Neural crest cell (in vitro differentiated cells): ENCODE measurements at places on chromosomes 5 and 9.

DNA sequence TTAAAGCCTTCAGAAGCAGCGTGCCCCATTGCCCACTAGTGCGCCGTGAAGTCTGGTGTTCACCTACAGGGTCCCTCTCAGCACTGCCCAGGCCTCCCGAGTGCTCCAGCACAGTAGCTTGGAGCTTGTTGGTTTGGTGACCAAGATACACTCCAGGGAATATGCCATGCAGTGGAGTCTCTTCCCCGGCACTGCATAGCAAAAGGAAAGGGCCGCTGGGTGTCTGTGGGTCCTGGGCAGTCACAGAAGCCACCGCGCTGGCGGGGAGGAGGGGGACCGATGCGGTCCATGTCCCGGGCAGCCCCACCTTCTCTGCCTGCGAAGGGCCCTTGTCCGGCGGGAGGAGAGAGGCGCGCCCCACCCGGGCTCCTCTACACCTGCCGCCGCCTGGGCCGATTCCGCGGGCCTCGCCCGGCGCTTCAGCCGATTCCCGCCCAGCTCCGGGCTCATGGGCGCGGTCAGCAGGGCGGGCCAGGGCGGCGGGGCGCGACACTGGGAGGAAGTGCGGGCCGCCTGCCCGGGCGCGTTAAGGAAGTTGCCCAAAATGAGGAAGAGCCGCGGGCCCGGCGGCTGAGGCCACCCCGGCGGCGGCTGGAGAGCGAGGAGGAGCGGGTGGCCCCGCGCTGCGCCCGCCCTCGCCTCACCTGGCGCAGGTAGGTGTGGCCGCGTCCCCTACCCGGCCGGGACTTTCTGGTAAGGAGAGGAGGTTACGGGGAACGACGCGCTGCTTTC, at the start of gene SYK:
Gene SYK (plus strand): TSS at position 579 of the 732 bp plus-strand sequence. CDS start 42,080 bp downstream, outside the sequence.
- no peak for DNase-seq

GRCh38 chr9:87405677-87406542, 91.8 kb upstream of the DAPK1 start:
- no peak for DNase-seq

DNA sequence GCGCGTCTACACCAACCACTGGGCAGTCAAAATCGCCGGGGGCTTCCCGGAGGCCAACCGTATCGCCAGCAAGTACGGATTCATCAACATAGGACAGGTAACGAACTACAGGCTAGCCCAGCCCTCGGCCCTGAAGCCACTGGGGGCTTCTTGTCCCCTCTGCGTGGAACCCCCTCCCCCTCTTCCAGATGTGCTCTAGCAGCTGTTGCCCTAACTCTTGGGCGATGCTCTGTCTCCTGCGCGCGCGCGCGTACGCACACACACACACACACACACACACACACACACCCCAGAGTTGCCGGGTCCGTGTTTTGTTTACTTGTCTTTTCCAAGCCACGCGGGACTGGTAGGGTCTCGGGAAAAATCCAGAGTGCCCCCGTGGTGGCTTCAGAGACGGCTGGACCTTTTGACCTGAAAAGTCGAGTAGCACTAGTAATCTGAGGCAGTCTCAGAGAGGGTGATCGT, 836 bp downstream of the PCSK5 start:
- DNase-seq = peak; percentile 12

- peak; percentile 43 for DNase-seq
Measured at GRCh38 chr5:157328277-157328912, 62.5 kb downstream of the CYFIP2 start.

DNA sequence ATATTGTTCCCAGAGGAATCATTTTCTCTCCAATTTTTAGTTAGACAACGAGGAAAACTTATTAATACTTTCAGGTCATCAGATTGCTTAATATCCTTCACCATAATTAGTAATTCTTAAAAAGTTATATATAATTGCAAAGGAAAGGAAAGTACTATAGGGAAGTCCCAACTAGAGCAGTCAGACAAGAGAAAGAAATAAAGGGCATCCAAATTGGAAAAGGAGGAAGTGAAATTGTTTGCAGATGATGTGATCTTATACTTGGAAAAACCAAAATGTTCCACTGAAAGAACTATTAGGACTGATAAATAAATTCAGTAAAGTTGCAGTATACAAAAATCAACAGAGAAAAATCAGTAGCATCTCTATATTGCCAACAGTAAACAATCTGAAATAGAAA, 223.5 kb upstream of the MEF2C start:
- DNase-seq = no peak

GRCh38 chr9:91677331-91677730, 253.7 kb upstream of the NFIL3 start:
- no peak for DNase-seq

- DNase-seq = peak; percentile 77
Measured at GRCh38 chr5:176810081-176810597, at the start of gene UNC5A. Gene UNC5A (plus strand): TSS chr5:176810559. CDS start chr5:176810751, 192 bp downstream.

- DNase-seq = no peak
Measured at GRCh38 chr5:88251048-88251711, 17.5 kb downstream of the TMEM161B start.

GRCh38 chr9:27529316-27530278, at the start of gene MOB3B:
Gene MOB3B (minus strand): TSS chr9:27529814. CDS start chr9:27455550, 74,264 bp downstream.
- peak; percentile 92 for DNase-seq

- DNase-seq = no peak
Measured at GRCh38 chr5:180589771-180590542, 1.3 kb downstream of the SCGB3A1 start.

DNA sequence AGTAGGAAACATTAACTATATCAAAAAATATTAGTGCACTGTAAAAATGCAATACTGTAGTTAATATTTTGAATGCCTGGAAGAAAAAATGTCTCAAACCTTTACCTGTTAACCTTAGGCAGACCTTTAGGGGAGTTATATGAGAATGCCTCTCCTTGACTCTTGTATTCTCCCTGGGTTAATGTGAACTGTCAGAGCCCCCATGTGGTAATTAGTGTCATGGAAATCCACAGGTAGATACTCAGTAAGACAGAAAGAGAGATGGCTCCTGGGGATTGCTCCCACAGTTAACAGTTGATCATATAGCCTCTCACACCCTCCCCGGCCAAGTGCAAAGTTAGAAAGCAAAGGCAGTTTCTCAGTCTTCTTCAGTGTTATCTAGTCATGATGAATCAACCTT, 742.8 kb downstream of the NR2F1-AS1 start:
- no peak for DNase-seq

GRCh38 chr5:7068899-7069298, 327.0 kb upstream of the ADCY2 start:
- DNase-seq = no peak

GRCh38 chr5:170571281-170571731, 67.5 kb downstream of the KCNIP1 start:
- no peak for DNase-seq

- no peak for DNase-seq
Measured at GRCh38 chr5:40502736-40503135, 177.0 kb upstream of the PTGER4 start.

DNA sequence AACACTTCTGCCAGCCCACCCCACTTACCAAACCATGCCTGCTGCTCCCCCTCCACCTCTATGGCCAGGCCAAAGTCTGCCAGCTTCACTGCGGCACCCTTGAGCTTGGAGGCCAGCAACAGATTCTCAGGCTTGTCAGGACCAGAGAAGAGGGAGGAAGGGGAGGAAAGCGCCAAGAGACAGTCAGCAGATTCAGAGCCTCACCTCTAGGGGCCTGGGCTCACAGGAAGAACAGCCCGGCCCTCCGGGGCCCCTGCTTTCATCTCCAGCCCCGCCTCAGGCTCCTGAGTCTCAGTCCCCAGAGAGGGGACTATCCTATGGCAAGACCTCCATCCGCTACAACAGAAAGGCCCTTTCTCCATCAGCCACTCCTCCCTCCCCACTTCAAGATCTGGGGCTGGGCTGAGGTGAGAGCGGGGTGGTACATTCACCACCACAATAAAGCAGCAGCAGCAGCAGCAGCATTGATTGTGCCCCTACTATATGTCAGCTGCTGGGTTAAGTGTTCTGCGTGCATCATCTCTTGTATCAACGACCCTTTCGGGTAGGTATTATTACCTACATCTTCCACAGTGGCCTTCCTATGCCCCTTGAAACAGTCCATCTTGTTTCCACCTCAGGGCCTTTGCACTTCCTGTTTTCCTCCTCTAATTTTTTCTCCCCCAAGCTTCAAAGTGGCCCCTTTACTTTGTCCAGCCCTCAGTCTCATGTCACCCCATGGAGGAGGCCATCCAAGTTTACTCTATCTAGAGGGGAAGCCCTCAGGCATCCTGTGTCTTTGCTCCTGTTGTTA, 36.0 kb downstream of the CAMK2A start:
- no peak for DNase-seq

GRCh38 chr5:33206962-33207506, 233.7 kb upstream of the TARS1 start:
- no peak for DNase-seq

GRCh38 chr9:7150153-7150890, 392.5 kb downstream of the KDM4C start:
- no peak for DNase-seq
